ENCODE measurements at places on chromosomes 4 and X.

DNA sequence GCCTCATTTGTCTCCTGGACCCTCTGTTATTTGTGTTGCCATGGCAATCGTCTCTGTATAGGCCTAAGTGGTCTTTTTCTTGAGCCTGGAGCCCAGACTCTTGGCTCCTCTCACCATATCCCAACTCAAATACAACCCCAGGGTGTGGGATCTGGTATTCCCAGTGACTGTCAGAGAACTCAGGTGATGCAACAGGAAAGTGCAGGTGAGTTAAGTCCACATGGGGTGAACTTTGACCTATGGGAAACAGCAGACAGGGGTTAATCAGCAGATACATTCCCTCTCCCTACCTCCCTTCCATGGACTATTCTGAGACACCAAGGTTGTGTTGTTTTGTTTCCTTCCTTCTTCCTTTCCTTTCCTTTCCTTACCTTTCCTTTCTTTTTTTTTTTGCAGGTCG lies 130.9 kb upstream of the RPS6KA3 start:
- DNase-seq, result no peak

GRCh38 chr4:8192748-8193738 lies 6.0 kb upstream of the SH3TC1 start:
- DNase-seq, result no peak

GRCh38 chr4:65096630-65097029 lies 573.7 kb downstream of the EPHA5 start:
- no peak for DNase-seq

DNA sequence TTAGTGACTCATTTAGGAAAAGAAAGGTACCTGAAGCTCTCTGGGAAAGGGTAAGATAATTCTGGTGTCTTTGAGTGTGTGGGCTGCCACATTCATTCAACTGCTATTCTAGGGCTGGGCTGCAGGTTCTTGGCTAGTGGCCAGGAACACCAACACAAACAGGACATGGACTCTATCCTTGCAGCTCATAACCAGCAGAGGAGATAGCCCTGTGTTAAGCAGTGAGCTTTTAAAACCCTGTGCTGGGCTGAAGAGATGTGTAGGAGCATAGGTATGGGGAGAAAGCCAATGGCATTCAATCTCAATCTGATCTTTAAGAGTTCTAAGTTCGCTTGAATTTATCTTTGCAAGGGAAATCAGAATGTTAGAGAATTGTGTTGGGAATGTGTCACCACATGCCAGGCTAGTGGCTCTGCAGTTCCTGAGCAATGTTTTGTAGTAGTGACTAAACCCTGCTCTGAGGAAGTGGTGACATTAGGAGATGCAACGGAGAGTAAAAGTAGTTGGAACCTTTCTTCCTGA lies 39.2 kb downstream of the SGMS2 start:
- DNase-seq, result no peak

- DNase-seq, result no peak
These were observed 105.9 kb downstream of the THOC2 start for GRCh38 chrX:123626962-123627361.

DNA sequence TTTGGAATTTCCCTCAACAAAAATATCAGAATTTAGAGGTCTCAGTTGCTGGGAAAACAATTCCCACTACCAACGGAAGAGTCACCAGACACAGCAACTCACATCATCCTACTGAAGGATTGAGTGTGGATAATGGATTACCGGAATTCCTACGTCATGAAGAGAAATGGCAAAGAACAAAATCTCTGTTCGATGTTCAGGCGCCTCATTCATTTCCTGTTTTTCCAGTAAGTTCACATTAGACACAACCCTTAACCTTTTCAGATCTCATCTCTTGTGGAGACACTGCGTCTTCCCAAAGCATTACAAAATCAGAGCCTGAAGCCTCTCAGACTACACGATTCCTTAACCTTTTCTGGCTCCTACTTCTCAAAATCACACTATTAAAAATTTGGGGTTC lies 58.5 kb upstream of the CPEB2 start:
- DNase-seq, result no peak

DNA sequence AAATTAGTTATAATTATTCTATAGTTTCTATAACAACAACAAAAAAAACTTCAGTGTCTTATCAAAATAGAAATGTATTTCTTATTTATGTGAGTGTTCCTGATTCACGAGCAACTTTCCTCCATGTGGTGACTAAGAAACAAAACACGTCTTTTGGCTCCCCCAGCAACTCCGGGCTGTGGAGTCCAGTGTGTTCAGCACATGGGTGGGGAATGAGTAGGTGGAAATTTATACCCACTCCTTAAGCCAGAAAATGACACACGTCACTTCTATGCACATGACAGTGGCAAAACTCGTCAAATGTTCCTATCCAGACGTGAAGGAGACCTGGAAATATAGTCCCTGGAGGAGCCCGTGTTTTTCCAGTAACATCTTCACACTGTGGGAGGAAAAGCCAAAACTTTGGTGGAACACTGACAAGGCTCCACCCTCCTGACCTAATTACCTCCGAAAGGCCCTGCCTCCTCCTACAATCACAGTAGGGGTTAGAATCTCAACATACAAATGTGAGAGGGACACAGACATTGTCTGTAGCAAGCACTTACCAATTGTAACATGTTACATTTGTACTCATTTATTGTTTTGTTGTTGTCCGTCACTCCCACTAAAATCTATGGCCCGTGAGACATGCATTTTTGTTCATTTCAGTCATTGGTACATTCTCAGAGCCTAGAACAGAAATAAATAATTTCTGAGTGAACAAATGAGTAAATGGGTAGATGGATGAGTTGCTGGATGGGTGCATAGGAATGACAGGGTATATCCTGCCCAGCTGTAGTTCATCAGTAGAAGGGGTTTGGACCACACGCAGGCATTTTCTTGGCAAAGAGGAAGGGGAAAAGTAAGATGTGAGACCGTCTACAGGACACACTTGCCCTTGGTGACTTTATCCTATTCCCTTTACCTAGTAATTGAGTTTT lies 605.8 kb upstream of the TENM3 start:
- no peak for DNase-seq

- no peak for DNase-seq
These were observed 150.8 kb upstream of the CXCL13 start for GRCh38 chr4:77454858-77455257.

DNA sequence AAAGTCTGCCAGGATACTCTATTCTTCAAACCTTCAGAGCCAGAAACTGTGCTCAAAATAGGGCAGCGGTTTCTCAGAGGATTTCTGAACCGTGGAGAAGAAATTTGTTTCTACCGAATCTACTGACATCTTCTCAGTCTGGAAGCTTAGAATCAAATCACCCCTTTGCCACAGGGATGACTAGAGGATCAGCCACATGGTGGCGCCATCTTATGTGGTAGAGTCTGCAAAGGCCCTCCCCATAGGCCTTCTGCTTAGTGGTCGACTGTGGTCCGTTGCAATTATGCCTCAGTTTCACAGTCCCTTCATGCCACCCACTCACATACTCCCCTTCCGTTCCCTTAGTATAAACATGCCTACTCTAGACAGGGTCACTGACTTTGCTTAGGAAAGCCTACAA lies 680.7 kb upstream of the SPANXN1 start:
- no peak for DNase-seq

GRCh38 chr4:83197555-83198235 lies 83.2 kb upstream of the PLAC8 start:
- no peak for DNase-seq

GRCh38 chr4:151484396-151485102 lies 75.6 kb downstream of the FHIP1A start:
- no peak for DNase-seq

- DNase-seq, result no peak
These were observed 28.8 kb downstream of the COL4A5 start for GRCh38 chrX:108468486-108468885.

GRCh38 chrX:78747489-78747888 lies at the start of gene LPAR4:
TSS of gene LPAR4 (plus strand) at chrX:78747720. CDS start at chrX:78754870, 7,150 bp downstream.
- no peak for DNase-seq

GRCh38 chr4:123462007-123462406 lies 65.4 kb downstream of the SPRY1 start:
- no peak for DNase-seq

DNA sequence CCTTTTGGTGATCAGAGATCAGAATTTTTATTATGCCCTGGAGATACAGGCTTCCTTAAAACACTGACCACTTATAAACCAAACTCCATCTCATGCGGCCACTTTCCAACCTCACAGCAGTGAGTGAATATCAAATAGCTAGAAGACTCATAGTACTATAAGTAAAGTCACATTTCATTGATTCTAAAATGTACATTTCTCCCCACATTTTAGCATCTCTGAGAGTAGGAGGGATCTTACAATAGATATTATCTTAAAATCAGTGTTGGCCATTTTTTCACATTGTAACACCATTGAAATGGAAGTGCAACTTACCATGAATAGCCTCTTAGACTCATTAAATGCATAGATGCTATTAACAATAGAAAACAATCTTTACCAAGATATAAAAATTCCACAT lies 17.4 kb downstream of the PCYT1B start:
- no peak for DNase-seq

DNA sequence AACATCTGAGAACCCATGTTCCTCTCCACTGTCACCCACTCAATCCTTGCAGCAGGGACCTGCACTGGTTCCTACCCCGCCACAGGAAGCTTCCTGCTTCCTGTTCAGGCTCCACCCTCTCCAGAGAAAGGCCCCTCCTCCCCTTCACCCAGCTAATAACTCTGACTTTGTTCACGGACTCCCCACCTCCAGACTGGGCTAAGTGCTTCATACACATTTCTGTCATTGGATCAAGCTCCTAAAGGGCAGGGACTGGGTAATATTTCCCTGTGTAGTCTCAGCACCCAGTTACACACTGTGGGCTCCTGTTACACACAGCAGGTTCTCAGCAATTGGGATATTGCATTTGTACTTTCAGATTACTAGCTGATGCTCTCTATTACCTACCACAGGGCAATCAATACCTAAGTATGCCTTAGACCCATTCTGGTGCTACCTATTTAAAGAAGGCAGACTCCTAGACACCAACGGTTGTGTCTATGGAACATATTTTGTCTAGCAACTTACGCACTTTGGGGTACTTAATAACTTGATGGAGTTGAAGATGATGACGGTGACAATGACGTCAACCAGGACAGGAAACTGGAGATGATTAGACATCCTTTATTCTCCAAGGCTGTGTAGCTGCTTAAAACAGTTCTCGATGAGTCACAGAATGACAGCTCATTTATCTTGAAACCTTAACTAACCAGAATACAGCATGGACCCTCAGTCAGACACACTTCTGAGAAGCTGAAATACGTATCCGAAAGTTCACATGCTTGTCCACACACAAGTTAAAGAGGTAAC lies 58.1 kb downstream of the MAML3 start:
- no peak for DNase-seq

DNA sequence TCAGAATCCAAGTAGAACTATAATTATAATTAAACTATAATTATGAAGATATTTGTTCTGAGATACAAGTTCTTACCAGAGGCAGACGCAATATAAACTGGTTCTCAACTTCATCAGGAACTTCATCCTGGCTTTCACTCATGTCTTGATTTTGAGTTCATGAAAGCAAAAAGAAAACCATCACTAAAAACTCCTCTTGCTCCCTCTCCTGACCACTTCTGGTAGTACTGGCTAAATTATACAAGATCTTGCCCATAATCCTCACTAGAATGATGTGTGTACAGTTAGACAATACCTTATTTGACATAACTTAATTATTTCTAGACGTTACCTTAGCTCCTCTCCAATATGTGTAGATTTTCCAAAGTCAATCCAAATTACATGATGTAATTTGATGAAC lies 3.7 kb downstream of the TAF7L start:
- peak; percentile 23 for DNase-seq

DNA sequence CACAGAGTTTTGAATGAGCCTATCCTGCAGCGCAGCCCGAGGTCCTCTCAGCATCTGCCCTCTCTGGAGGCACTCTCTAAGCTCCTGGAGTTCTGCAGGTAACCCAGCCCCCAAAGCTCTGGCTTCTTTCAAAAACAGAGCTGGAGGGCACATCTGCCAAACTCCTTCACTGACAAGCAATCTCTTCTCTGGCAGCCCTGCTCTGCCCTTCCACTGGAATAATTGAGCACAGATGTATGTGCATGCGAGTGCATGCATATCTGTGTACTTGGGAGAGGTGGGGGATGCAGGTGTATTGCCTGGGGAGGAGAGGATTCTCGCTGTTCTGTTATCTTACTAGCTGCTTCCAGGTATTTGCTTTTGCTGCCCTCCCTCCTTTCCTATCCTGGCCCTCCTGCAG lies 22.2 kb upstream of the PLP1 start:
- no peak for DNase-seq

DNA sequence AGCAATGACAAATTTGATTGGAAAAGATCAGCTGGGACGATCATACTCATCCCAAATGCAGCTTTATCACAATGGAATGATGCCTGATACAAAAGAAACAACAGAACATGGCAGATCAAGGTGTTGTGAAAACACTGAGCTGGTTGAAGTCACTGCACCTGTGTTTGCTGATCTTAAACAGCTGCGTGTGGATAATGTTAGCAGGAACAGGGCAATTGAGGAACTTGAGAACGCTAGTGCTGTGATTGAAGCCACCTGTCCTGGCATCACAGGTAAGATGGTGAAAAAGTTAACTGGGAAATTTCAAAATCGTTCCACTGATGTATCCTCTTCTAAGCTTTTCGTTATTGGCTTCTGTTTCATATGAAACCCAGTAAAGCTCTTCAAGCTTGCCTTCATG lies 27.4 kb upstream of the SOD3 start:
- no peak for DNase-seq

GRCh38 chr4:14446311-14446710 lies 556.0 kb upstream of the CPEB2 start:
- DNase-seq, result no peak

DNA sequence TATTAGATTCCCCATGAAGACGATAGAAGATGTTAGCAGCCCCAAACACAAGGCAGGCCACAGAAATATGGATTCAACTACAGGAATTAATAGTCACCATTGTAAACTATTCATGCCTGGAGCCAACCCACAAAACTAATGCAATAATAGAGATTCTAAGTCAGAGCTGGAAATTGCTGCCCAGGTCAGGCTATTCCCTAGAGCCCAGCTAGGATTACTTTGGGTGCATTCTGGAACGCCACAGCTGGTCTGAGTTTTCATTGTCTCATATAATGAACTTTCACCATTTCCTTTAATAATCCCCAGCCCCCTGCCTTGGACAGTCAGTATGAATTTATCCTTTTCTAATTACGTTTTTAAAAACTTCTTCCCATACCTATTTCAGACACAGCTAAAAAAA lies 252.6 kb downstream of the PAPSS1 start:
- DNase-seq, result no peak

- no peak for DNase-seq
These were observed 159.9 kb upstream of the MAMLD1 start for GRCh38 chrX:150203248-150203645.

DNA sequence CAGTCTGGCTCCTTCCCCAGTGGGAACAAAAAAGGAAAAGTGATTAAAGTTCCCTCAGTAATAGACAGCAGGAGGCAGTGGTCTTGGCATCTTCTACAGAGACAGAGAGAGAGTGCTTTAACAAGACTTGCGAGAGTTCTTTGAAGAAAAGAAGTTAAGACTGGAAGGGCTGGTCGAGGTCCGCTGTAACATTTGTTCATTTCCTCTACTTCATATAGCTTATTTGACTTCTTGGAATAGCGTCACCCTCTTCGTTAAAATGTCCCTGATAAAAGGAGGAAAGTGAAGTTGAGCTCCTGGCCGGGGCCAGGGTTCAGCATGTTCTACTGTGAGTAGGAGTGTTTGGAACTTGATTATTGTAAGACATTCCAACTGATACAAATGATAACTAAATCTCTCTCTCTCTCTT lies 179.8 kb downstream of the SLIT2 start:
- no peak for DNase-seq

Measured in hippocampal formation (tissue), 2 donors.